ENCODE measurements at places on chromosomes 7 and 10. TPM values are rescaled to one million over a fixed set of nuclear protein-coding genes. Genes with fewer than 3 reads are reported as not detected.

Gene WASHC2A
- polyA plus RNA-seq: 70.7 TPM

Gene ANKRD61
- 0.61 TPM for polyA plus RNA-seq

Gene IL6
- not detected for polyA plus RNA-seq

Gene FZD8
- 13.8 TPM for polyA plus RNA-seq

Gene RET
- polyA plus RNA-seq: 25.2 TPM

Gene ASB10
- 0.04 TPM for polyA plus RNA-seq

Gene CYP3A7
- polyA plus RNA-seq: 0.43 TPM

Gene KLLN
- polyA plus RNA-seq: 1.6 TPM

Gene HKDC1
- 15.8 TPM for polyA plus RNA-seq

Gene MUC12
- 0.06 TPM for polyA plus RNA-seq

Gene GJD4
- polyA plus RNA-seq: 0.09 TPM

Gene MYO3A
- 7.9 TPM for polyA plus RNA-seq

Gene PROSER2
- polyA plus RNA-seq: 6.1 TPM

Gene NHLRC2
- 24.7 TPM for polyA plus RNA-seq

Gene CADPS2
- polyA plus RNA-seq: 48.4 TPM

Gene LIPJ
- 0.40 TPM for polyA plus RNA-seq

Gene ZNF862
- 27.3 TPM for polyA plus RNA-seq

Gene INMT
- polyA plus RNA-seq: 1.5 TPM

Gene UFSP1
- 4.1 TPM for polyA plus RNA-seq

Gene CACNB2
- 6.1 TPM for polyA plus RNA-seq

Gene BMI1
- 98.3 TPM for polyA plus RNA-seq

Gene MET
- 53.2 TPM for polyA plus RNA-seq

Gene IGF2BP3
- 90.2 TPM for polyA plus RNA-seq

Gene JAKMIP3
- polyA plus RNA-seq: 0.19 TPM

Gene GNAI1
- 106 TPM for polyA plus RNA-seq

Gene NKX1-2
- polyA plus RNA-seq: not detected

Gene NODAL
- polyA plus RNA-seq: 0.14 TPM

Gene CLCN1
- polyA plus RNA-seq: 0.09 TPM

Gene TRIM50
- polyA plus RNA-seq: 0.24 TPM

Gene PPP1R3C
- polyA plus RNA-seq: 36.3 TPM

Gene SCART1
- 4.9 TPM for polyA plus RNA-seq

Gene NPC1L1
- polyA plus RNA-seq: 4.0 TPM

Gene PRKAR2B
- 33.3 TPM for polyA plus RNA-seq

Gene SRRM3
- 3.0 TPM for polyA plus RNA-seq

Gene TRIM73
- polyA plus RNA-seq: 10.7 TPM

Gene C10orf71
- 0.28 TPM for polyA plus RNA-seq

Gene CABCOCO1
- polyA plus RNA-seq: 1.9 TPM

Gene AGR3
- 2.3 TPM for polyA plus RNA-seq

Gene CPA5
- polyA plus RNA-seq: not detected

Gene PTPRZ1
- 2.4 TPM for polyA plus RNA-seq

Gene PAX4
- polyA plus RNA-seq: not detected

Gene VSTM4
- 12.6 TPM for polyA plus RNA-seq
